ENCODE measurements at places on chromosomes 6 and 20. TPM values are rescaled to one million over a fixed set of nuclear protein-coding genes. Genes with fewer than 3 reads are reported as not detected.

The RALGAPB gene
- 23.1 TPM for total RNA-seq

The BMP6 gene
- 3.2 TPM for total RNA-seq

The LY6G6F gene
- total RNA-seq, result not detected

The GPR6 gene
- not detected for total RNA-seq

The KCNQ5 gene
- not detected for total RNA-seq

The OR2J3 gene
- not detected for total RNA-seq

The SLC4A11 gene
- total RNA-seq, result 0.06 TPM

The HAO1 gene
- not detected for total RNA-seq

- DNase-seq, result no peak
Observed at GRCh38 chr6:35108309-35108885, 32.7 kb downstream of the TCP11 start.

GRCh38 chr6:31328355-31328960 lies 28.5 kb downstream of the HLA-B start:
- DNase-seq, result no peak

GRCh38 chr6:119160911-119161310 lies 82.4 kb upstream of the FAM184A start:
- no peak for DNase-seq

GRCh38 chr6:5537967-5538366 lies 276.7 kb downstream of the FARS2 start:
- no peak for DNase-seq

DNA sequence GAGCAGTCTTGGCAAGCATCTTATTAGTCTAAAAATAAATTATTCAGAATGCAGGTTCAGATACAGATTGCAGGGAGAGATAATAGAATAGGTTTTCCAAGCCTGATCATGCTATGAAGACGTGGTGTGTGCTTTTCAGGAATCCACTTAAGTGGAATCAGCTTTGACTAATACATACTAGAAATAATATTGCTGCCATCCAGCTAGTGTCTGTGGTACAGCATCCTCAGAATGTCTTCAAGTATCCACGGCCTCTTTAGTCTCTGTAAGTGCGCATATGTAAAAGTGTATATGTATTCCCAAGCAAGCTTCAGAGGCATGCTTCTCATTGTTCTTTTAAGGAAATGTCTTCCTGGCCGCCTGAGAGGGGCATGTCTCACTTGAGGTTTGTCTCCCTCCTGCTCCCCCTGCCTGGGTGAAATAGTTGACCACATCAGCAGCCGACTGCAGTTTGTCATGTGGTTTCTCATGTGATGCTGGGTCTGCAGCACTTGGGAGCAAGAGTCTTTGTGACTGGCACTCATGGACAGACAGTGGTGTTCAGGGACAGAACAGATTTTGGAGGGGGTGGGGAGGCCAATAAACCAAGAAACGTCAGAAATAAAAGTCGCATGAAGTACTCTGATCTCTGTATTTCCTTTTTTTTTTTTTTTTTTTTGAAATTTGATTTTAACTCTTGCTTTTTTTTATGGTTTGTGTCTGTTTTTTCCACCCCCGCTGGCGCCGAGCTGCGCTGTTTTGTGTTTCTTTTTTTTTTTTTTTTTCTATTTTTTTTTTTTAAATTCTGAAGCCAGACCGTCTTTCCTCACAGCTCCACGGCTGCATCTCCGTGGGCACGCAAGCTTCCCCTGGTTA lies 150.8 kb downstream of the PRL start:
- DNase-seq, result peak; percentile 37

GRCh38 chr6:11379805-11380204 lies 147.3 kb upstream of the NEDD9 start:
- DNase-seq, result no peak

- no peak for DNase-seq
Observed at GRCh38 chr20:57919049-57919448, 209.2 kb upstream of the PMEPA1 start.

GRCh38 chr20:58135441-58136148 lies 92.9 kb downstream of the ANKRD60 start:
- DNase-seq, result no peak

DNA sequence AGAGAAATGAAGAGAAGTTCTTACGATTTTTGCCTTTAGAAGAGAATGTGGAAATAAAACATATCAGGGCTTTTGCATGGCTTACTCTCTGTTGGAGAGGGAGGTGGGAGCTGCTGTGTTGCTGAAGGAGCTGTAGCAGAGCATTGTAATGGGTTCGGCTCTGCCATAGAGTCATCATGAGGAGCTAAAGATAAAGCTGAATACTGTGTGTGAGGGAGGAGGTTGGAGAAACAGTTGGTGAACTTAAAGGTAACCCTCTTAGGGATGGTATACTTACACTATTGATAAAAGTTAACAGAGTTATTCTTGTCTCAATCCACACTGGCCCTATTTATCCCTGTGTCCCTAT lies 34.8 kb downstream of the CTNNBL1 start:
- no peak for DNase-seq

DNA sequence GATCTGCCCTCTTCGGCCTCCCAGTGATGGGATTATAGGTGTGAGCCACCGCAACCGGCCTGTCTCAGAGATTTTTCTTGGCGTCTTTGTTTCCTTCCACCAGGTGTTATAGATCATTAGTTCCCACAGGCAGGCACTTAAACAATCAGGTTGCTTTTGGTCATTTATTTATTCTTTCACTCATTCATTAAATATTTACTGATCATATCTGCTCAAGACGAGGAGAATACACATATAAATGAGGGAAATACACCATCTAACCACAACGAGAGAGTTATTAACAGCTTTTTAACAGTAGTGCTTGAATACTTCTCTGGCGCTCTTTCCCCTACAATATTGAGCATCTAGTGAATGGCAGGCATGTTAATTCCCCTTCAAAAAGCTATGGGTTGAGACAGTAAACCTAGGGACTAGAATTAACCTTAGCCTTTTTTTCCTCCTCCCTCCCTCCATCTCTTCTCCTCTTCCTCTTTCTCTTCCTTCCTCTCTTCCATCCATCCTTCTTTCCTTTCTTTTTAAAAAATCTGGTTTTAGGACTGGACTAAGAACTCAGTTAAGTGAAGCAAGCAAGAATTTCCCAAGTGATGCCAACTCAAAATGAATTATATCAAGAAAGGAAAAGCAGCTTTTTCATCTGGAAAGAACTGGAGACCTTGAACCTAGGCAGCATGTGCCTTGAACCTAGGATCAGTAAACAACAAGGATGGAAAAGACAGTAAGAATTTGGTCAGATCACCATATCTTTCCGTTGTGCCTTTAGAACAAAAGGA lies 41.1 kb upstream of the RFPL4B start:
- no peak for DNase-seq

DNA sequence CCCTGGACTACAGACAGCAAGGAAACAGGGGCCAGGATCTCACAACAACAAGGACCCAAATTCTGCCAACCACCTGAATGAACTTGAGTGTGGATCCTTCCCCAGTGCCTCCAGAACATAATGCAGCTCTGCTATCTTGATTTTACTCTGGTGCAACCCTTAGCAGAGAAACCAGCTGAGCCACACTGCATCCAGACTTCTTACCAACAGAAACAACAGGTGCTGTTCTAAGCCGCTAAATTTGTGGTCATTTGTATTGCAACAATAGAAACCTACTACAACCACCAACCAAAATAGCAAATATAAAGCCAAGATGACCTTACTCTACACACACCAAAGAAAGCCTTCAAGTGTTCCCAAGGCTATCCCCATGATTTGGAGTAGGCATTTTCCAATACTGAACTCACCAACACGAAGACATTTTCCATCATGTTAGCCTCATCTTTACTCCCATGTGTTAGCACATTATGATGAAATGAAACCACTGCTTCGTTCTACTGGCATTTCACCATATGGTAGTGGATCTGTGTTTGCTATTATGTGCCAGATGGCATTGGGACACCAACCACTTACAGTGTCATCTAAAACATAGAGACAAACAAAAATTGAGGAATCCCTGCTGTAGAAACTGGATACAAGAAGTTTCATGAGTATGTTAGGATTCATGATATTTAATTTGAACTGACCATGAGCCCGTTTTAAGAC lies 249.8 kb upstream of the ID4 start:
- DNase-seq, result no peak

- DNase-seq, result no peak
Observed at GRCh38 chr6:115894426-115894992, 166.2 kb downstream of the FRK start.

DNA sequence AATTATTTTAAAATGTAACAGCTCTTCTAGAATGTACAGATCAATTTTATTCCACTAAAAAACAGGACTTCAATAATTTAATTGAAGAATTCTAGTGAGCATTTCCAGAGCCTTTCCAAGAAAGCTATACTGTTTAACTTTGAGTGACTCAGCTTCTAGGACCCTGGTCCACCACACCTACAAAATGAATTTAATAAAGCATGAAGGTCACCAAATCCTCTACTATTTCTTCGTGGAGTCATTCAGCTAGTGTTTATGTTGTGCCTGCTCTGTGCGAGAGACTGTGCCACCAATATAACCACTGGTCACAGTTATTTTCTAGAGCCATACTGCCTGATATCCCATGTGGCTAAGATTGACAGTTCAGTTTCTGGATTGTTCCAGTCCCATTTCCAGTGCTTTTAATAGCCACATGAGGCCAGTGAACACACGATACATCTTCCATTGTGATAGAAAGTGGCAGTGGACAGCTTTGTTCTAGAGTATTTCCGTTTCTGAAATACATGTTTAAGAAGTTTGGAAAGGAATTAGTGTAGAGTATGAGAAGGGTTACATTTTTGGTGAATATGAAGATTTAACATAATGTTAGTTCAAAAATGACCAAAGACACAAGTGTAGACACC lies 160.7 kb downstream of the MTHFD1L start:
- DNase-seq, result no peak

DNA sequence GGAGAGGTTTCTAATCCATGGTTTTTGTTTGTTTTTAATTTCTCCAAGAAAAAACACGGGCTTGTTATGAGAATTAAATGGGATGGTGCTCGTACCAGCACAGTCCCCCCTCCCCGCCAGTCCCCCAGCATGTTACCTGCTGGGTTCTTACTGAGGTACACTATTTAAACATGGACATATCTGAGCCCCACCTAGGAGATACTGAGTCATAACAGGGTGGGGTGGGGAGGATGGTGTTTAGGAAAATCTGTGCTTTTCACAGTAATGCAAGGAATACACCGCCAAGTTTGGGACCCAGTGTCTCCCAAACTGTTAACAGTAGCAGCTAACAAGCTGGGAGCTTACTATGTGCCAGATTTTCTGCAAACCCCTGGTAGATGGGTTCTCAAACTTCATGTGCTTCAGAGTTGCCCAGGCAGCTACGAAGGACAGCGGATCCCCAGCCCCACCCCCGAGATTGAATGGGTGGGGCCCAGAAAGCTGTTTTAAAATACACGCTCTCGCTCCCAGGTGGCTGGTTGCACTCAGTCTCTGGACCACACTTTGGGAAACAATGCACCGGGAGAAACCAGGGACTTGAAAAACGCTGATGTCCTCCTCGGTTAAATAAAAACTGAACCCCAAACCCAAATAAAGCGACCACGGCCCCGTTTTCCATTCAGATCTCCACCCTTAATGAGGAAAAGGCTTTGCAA lies 995 bp downstream of the ZFP64 start:
- no peak for DNase-seq

DNA sequence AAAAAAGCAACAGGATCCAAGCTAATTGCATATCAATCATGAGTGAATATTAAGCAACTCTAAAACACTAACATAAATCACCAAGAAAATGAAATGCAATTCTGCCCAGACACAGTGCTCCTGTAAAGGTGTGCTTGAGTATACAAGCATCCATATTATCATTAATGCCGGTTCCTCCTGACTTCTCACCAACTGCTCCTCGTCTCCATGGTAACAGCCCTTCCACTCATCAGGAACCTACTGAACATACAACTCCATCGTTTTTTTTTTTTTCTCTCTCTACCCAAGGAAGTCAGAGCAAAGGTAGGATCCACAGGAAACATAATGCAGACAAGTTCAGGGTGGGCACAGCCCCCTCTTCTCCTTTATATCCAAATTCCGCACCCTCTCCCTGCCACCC lies 12.4 kb downstream of the GABBR1 start:
- DNase-seq, result no peak

DNA sequence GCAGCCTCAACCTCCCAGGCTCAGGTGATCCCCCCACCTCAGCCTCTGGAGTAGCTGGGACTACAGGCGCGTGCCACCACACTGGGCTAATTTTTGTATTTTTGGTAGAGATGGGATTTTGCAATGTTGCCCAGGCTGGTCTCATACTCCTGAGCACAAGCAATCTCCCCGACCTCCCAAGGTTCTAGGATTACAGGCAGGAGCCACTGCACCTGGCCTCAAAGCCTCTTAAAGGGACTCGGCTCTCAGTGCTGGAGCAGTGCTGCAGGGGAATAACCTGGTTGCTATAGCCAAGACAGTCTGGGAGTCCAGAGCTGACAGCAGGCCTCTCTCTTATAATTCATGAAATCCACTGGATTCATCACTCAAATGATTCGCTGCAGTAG lies 17.0 kb downstream of the GHRH start:
- no peak for DNase-seq

DNA sequence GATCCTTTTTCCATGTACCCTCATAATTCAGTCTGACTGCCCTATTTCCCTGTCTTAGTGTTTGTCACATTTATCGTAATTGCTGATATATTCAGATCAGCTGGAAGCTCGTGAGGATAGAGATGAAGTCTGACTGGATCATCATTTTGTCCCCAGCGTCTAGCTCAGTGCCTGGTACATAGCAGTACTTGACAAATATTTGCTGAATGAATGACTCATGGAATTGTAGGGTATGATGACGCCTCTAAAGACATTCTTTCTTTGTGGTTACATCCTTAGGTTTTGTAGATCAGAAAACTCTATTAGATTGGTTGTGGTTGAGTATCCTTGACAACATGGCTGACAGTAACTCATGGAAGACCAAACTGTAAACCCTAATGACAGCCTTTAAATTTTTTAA lies 68.9 kb downstream of the MTHFD1L start:
- no peak for DNase-seq

GRCh38 chr6:41939176-41939847 lies 2.3 kb downstream of the CCND3 start:
- peak; percentile 33 for DNase-seq

DNA sequence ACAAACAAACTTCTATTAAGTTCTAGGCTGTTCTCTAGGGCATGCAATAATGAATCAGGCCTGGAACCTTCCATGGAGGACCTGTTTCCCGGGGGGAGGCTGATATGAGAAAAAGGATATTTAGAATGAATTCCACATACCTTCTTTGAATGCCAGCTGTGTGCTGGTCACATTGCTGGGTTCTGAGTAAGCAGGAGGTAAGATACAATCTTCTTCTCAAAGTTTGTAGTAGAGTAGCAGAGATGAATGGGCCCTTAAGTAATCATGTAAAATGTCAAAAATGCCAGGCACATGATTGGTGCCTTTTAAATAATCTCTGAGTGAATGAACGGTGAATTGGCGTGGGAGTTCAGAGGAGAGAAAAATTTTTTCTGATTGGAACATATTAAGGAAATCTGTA lies 47.4 kb downstream of the TGM2 start:
- DNase-seq, result no peak
